ENCODE measurements at places on chromosomes 1 and 21. TPM values are rescaled to one million over a fixed set of nuclear protein-coding genes. Genes with fewer than 3 reads are reported as not detected.

GRCh38 chr1:14880456-14881316 lies 272.9 kb upstream of the TMEM51 start:
- DNase-seq, result no peak

- DNase-seq, result no peak
These were observed 10.5 kb upstream of the RNPC3 start for GRCh38 chr1:103514920-103515503.

The OR2AK2 gene
- total RNA-seq, result not detected

The AJAP1 gene
- total RNA-seq, result not detected

DNA sequence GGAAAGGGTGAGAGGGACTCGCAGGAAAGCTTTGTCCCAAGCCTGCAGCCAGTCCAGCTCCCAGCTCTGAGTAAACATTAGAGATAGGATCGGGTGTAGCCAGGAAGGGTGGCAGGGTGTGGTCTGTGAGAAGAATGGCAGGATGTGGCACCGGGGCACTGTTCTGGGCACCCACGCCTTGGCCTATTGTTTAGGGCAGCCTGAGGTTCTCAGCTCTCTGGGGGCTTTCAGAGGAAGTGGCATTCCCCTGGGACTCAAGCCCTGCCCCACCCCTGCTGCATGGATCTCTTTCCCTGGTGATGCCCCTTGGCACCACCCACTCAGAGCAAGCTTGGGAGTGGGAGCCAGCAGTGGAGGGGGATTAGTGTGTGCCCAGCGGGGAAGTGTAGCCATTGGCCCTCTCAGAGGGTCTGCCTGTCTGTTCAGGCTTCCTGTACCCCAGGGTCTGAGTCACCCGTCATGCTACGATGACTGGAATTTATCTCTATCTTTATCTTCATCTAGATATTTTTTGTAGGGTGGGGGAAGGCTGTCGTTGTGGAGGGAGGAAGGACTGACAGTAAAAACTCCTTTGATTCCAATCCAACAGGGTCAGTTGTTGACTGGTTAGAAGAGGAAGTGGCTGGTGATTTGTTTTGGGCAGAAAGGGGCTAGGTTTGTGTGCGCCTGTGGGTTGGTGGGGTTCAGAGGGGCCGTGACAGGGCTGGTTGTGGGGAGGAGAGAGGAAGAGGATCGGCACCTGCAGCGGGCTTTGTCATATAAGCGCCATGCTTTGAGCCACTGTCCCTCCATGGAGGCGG lies 31.6 kb downstream of the SOX13 start:
- no peak for DNase-seq

GRCh38 chr1:36663772-36664430 lies 181.2 kb upstream of the CSF3R start:
- DNase-seq, result no peak

DNA sequence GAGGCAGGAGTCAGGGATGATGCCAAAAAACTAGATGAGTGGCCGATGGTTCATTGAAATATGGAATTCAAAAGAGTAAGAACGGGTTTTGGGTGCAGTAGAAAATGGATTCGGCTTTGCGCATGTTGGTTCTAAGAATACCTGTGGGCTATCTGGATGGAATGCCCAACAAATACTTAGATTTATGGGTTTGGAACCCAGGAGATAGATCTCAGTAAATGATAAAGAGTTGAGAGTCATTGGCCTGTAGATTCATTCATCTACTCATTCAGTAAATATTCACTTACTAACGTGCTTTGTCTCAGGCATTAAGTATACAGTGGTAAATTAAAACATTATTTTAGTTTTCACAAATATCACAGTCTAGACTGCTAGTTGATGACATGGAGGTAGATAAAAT lies 247.7 kb downstream of the NFIA start:
- DNase-seq, result no peak

The CASQ1 gene
- not detected for total RNA-seq

DNA sequence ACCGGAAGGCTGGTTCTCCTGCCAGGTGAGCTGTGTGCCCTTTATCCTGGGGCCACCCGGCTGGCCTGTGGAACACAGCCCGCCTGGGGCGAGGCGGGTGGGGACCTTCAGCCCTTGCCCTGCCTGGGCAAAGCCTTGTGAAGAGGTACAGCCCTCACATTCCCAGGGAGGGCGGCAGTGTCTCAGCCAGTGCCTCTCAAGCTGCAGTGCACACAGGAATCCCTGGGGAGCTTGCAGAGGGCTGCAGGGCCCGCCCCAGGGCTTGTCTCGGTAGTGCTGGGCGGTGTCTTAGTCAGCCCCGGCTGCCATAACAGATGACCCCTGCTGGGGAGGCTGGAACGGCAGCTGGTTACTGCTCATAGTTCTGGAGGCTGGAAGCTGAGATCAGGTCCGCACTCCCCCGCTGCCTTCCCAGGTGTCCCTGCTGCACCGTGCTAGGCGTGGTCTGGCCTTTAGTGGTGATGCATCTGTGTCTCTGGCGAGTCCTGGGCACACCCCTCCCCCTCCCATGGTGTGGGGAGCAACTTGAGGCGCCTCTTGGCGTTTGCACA lies 12.6 kb downstream of the DFFB start:
- no peak for DNase-seq

Measured in T-helper 17 cell (primary cell).